ENCODE measurements at places on chromosomes 1 and 21. TPM values are rescaled to one million over a fixed set of nuclear protein-coding genes. Genes with fewer than 3 reads are reported as not detected.

The GJB3 gene
- 0.21 TPM for total RNA-seq

The TRIM17 gene
- total RNA-seq = 0.62 TPM

The CCDC17 gene
- total RNA-seq = 3.3 TPM

The LAPTM5 gene
- total RNA-seq = 116 TPM

The LRRC39 gene
- total RNA-seq = 1.0 TPM
